ENCODE measurements at places on chromosomes 6 and 20.

DNA sequence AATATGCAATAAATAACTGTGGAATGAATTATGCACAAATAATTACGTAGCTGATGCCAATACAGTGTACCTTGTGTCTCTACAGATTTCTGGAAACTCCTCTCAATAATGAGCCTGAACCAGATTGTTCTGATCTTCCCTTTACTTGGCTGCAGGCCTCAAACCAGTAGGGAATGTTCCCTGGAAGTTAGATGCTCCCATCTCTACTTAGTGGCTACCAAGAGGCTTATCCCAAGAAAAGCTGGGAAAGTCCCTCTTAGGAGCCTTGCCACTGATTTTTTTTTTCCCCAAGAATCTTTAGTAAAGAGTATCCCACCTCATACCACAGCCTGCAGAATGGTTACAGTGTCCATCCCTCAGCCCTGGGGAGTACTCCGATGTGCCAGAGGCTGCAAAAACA, 702.1 kb downstream of the RFPL4B start:
- no peak for DNase-seq

DNA sequence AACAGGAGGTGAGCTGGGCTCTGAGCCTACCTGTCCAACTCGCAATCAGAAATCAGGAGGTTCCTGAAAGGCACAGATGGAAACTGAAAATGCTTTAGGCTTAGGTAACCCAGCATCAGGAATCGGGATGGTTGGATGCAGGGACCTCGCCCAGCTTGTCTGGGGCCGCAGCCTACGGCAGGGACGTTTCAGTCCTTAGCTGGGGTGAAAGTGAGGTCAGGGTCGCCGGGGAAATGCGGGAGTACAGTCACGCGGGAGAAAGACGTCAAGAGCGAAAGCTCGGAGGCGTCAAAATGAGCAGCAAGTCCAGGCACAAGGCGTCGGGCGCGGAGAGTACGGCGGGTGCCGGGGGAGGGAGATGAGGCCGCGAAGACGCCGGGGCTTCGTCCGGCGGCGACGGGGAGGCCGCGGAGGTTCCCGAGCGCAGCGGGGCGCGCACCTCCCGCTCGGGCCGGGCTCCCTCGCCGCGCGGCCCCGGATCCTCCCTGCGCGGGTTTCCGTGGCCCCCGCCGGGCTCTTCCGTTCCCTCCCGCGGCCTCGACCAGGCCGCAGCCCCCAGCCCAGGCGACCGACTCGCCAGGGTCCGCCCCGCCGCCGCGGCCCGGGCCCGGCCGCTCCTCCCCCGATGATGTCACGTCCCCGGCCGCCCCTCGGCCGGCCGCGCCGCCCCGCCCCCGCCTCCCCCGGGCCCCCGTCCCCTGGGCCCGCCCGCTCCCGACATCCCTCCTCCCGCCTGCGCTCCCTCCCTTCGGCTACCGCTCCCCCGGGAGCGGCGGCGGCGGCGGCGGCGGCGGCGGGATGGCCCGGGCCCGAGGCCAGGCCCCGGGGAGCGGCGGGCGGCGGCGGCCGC, at the start of gene EBF4:
TSS of gene EBF4 (plus strand) at position 745 of the 850 bp plus-strand sequence. CDS start 866 bp downstream, outside the sequence.
- no peak for DNase-seq

DNA sequence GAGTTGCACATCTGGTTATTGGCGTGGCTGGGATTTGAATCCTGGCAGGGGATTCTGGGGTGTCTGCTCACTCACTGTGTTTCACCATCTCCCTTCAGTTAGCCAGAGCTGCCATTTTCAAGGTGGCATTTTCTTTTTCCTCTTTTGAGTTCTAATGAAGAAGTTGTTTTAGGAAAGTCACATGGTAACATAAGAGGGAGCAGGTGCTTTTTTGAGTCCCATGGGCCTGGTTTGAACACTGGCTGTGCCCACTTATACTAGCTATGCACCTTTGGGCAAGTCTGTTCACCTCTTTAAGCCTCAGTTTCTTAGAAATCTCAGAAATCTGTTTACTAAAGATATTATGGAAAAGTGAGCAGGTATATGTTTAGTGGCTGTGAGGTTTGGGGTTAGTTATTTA, 39.6 kb downstream of the ANKS1A start:
- DNase-seq: no peak

DNA sequence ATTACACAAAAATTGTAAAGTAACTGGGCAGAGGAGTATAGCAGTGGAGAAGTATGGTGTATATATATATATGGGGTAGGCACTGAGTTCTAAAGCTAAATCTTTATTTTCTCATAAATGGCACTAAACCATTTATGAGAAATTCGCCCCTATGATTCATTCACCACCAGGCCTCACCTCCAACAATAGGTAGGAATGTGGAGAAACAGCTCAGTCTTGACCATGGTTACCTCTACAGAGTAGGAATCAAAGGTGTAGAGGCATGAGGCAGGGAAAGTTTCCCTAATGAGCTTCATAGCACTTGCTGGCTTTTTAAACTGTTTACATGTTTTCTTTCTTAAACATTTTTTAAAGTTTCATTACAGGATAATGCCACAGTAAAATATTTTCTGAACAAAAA, 36.9 kb upstream of the SUMO4 start:
- DNase-seq: no peak

DNA sequence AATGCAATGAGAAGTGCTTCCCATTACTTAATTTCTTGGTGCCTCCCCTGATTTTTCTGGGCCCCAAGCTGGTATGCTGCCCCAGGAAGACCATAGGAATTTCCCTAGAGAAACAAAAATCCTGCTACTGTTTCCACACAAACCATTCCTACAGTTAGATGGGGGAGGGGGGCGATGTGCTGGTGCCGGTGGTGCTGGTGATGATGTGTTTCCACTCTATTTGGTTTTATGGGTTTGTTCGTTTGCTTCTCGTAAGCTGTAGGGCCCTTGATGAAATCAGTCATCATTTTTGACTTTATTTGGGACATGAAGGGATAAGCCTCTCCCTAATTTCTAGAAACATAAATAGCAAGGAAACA, 105.1 kb downstream of the MKKS start:
- DNase-seq: no peak

- no peak for DNase-seq
Measured at GRCh38 chr20:16283978-16284377, 289.3 kb downstream of the KIF16B start.

DNA sequence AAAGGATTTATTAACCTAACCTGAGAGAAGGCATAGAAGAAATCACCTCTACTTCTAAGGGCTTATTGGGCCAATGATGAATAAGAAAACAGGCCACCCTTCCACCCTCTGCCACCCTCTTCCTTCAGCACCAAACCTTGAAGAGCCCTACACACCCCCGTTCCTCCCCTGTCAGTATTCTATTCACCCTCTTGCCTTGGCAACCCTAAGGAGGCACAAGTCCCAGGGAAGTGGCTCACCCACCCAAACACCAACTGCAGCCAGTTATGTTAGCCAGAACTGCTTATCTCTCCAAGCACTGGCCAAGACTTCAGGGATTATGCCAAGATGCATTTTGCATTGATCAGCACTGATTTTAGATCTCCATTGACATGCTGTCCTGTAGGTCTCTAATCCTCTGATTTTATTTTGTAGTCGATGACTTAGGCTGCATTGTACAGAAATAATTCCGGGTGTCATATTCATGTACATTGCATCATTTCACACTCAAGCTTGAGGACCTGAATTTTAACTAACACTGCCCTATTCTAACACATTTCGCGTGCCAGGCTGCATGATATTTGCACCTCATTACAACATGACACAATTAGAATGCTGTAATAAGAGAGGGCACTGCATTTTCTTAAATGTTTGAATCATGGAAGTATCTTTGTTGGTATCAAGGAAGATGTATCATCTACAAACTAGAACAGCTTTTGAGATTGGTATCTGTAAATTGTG, 15.7 kb downstream of the CNKSR3 start:
- no peak for DNase-seq
